ENCODE measurements at places on chromosomes 6 and 20. TPM values are rescaled to one million over a fixed set of nuclear protein-coding genes. Genes with fewer than 3 reads are reported as not detected.

DNA sequence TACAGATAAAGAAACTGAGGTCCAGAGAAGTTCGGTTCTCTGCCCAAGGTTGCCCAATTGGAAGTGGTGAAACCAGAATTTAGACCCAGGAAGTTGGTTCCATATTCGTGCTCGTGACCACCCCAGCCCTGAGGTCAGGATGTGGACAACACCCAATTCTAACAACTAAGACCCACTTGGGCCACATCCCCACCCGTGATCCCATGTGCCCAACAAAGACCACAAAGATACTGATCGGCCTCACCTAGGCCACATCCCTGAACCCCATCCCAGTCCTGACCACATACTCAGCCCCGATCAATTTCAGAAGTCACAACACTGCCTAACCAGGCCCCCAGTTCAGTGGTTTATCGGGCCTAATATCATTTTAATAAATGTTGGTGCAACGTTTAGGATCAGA lies 138.4 kb downstream of the PREX1 start:
- DNase-seq = no peak

HLA-DQA2 gene
- total RNA-seq = not detected

- DNase-seq = no peak
Observed at GRCh38 chr6:5007531-5007930, 3.7 kb upstream of the RPP40 start.

DNA sequence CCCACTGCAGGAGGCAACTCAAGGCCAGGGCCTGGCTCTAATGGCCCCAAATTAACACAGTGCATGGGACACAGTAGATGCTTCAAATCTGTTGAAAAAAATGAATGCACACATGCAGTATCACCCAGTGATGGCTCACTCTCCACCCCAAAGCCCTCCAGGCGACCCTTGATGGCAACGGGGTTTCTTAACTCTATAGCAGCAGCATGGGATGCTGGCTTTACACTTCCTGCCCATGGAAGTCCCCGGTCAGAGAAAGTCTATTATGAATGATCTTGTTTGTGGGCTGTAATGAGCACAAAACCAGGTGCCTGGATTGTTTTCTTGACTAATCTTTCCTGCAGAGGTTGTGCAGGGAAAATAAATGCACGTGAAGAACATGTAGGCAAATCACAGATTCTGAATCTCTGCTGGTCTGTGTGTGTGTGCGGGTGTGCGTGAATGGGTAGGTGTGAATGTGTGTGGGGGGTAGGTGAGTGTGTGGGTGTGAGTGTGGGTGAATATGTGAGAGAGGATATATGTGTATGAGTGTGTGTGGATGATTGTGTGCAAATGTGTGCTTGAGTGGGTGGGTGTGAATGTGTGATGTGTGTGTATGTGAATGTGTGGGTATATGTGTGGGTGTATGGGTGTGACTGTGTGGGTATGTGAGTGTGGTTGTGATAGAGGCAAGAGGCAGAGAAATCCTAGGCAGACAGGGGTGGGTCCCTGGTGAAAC lies 60.1 kb upstream of the MLN start:
- no peak for DNase-seq

DNA sequence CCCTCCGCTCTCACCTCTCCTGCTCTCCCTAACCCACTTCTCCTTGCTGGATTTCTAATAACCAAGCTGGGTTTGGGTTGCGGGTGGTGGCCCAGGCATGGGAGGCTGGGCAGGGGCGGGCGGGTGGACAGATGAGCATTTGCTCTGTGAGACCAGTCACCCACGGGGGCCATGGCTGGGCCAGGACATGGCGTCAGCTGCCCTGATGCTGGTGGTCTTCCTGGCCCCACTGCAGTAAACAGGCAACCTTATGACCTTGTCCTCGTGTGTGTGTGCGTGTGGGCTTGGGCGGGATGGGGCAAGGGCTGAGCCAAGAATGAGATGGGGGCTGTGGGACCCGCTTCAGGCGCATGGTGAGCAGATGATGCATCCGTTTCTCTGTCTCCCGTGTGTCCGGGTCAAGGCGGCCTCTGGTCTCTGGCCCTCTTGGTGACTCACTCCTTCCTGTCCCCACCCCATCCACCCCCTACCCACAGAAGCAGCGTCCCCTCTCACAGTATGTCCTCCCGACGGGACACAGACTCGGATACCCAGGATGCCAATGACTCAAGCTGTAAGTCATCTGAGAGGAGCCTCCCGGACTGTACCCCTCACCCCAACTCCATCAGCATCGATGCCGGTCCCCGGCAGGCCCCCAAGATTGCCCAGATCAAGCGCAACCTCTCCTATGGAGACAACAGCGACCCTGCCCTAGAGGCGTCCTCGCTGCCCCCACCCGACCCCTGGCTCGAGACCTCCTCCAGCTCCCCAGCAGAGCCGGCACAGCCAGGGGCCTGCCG lies 41.4 kb upstream of the MYL9 start:
- no peak for DNase-seq

PTCRA gene
- 0.72 TPM for total RNA-seq

- DNase-seq = no peak
Observed at GRCh38 chr6:143059663-143060353, 881 bp upstream of the AIG1 start.

- no peak for DNase-seq
Observed at GRCh38 chr6:354631-355280, 36.8 kb upstream of the IRF4 start.

ADTRP gene
- total RNA-seq = 2.4 TPM

DNA sequence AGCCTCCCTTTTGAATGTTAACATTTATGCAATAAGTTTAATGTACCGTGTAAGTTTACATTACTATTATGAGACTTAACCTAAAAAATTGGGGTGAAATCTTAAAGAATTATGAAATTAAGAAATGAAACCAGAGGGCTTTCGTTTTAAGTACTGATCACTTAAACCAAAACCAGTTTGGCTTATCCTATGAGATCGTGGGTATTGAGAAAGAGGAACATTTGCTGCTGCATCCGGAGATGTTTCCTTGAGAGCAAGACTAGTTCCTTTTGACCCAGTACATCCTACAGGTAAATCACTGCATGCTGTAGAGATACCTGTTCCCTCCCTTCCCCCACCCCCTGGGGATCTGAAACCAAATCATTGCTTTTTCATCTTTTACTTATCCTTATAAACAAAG lies 201.3 kb downstream of the ESR1 start:
- DNase-seq = no peak

DNA sequence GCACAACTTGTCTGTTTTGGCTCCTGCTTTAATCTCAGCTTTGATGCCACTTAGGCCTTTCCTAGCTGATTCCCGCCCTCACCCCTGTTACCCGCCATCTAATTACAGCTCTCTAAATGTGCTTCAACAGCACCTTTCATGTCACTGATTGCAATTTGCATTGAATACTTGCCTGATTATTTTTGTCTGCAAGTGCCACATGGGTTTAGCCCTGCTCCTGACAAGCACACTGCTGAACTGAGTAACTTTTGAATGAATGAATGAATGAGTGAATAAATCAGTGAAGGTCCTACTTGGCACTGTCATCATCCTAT lies 591 bp upstream of the DCBLD1 start:
- no peak for DNase-seq

- no peak for DNase-seq
Observed at GRCh38 chr6:54135665-54136369, 24.6 kb downstream of the MLIP start.

GPR6 gene
- total RNA-seq = not detected

GRCh38 chr20:63293456-63293855 lies 470 bp downstream of the COL20A1 start:
- no peak for DNase-seq

DNA sequence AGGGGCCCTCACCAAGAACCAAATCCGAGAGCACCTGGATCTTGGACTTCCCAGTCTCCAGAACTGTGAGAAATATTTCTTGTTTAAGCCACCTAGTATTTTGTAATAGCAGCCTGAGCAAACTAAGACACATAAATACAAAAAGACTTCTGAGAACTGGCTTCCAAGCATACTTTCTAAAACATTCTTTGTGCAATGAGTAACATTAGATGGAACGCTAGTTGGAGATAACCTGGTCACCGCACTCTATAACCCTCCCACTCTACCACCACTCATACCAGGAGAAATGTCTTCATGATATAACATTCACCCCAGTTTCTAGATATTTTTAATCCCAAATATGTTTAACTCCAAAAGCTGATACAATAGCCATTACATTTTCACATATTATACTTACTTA lies 169.5 kb upstream of the THEMIS start:
- DNase-seq = no peak

DNA sequence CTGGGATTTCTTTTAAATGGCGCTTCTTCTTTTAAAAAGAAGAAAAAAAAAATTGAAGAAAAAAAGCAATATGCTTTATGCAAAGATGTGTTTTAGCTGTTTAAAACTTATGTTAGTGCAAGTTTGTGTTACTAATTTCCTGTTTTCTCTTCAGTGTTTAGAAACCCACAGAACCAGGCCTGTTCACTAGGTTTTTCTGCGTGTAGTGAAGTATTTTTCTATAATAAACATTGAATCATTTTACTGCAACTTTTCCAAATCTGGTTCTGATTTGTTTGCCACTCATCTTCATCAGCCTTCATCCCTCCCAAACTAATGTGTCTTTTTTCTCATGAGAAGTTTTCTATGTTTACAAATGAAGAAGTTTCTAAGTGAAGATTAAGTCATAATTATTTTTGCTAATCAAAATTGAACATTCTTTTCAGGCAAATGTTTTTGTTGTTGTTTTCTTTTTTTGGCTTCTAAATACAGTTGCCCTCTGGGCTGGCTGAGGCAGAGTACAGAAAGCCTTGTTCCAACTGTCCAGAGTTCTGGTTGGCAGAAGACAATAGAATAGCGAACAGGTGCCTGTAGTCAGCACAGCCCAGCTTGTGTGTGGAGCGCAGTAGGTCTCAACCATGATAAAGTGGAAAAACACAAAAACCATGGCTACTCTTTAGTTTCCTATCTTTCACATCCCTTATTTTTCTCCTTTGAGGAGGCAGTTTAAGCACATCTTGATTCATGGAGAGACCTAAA lies 14.5 kb downstream of the ZNF76 start:
- DNase-seq = no peak

DNA sequence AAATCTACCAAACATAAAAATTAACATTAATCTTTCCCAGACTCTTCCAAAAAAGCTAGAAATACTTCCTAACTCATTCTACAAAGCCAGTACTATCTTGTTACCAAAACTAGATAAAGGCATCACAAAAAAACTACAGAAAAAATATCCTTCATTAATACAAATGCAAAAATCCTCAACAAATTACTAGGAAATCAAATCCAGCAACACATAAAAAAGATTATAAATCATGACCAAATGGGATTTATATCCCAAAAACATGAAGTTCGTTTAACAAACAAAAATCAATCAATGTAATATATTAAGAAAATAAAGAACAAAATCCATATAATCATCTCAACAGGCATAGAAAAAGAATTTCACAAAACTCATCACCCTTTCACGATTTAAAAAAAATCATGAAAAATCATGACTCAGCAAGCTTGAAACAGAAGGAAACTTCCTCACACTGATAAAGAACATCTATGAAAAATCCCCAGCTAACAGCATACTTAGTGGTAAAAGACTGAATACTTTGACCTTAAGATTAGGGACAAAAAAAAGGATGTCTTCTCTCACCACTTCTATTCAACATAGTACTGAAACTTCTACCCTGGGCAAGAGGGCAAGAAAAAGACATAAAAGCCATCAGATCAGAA lies 43.2 kb downstream of the RANBP9 start:
- DNase-seq = no peak

Measured in omental fat pad (tissue), 4 donors.